ENCODE measurements at places on chromosomes 3 and 15.
A peak's percentile ranks its signal among the peaks of the same experiment; 100 is the strongest.

DNA sequence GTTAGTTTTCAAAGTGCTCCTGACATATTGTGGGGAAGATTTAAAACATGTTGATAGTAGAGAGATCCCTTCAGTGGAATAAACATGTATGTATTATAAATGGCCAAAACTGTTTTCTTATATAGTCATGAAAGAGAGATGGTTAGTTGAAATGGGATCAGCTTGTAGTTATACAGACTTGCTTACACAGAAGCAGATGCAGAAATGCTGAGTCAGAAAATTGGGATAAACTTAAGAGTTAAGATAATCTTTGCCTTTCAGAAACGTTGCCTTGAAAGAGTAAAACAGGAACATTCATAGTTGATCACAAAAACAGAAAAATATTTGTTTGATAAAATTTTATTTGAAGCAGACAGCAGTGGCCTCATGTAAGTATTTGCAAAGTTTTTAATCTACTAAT is 433.2 kb upstream of the BCHE start:
- no peak for DNase-seq

- DNase-seq = no peak
These were observed 7.2 kb downstream of the SPG11 start for GRCh38 chr15:44656298-44656697.

DNA sequence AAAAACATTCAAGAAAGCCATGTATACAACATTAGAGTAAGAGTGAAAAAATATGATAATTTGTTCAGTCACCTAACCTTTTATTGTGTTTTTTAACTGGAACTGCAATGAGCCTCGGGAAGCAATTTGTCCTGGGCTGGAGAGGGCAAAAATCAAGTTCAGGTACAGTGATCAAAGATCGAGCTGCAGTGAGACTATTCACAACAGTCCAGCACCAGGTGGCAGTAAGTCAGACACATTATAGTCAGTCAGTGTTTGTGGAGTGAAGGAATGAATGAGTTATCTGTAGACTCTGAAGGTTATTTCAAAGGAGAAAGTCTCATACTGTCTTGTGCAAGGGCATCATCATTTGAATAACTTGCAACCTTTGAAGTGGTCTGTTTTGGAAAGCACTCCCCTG is 116.6 kb downstream of the CHDH start:
- no peak for DNase-seq

GRCh38 chr3:133573054-133573628 is 345 bp upstream of the CDV3 start:
- peak; percentile 99 for DNase-seq

DNA sequence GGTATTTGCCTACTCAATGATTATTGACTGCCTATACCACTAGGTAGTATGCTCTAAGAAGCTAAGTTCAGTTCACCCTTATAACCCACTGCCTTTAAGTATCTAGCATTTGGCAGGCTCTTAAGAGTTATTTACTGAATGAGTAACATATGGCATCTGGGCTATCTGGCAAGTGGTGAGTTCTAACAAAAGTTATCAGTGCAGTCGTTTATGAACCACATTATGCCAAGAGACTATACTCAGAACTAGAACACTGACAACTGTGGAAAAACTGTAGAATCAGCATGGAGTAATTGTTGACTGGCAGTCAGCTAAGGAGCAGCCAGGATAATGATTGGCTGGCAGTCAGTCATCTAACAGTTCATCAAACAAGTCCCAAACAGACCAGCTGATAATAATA is 25.8 kb downstream of the RAF1 start:
- DNase-seq = no peak

DNA sequence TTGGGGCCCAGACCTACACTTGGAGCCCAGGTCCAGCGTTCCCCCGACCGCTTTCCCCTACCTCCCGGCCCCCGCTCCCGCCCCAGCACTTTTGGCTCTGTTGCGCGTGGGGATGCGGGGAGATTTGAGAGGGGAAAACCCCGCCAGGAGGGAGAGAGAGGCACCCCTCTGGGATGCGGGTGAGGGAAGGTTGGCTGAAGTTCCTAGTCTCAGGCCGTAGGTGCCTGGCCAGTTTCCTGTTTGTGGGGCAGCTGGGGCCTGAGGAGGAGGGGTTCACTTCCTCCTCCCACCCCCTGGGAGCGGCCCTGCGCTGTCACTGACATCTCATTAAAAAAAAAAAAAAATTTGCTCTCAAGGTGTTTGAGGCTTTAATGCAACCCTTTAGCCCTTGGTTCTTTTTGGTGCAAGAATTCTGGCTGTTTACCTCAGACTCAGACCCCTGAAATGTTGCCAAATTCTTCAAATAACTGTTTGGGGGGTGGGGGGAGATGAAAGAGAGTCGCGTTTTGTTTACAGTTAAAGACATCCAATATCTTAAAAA is 2.6 kb downstream of the FAM43A start:
- no peak for DNase-seq

DNA sequence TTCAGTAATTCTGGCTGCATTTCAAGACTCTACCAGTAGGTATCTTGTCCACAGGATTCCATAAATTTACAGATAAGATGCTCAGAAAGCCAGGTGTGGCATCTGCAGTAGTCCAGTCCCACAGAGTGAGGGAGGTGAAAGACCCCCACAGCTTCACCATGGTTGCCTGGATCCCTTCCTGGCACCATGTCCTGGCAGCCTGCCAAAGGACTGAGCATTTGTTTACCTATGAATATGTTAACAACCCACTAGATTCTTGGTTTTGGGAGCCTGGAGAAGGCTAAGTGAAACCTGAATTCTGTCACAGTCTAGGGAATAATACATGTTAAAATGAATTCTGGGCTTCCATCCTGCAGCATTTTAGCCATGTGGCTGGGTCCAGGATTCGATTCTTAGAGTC is 14.9 kb downstream of the CHST2 start:
- no peak for DNase-seq

- peak; percentile 23 for DNase-seq
These were observed 68.0 kb downstream of the ATP2B2 start for GRCh38 chr3:10437272-10437994.

DNA sequence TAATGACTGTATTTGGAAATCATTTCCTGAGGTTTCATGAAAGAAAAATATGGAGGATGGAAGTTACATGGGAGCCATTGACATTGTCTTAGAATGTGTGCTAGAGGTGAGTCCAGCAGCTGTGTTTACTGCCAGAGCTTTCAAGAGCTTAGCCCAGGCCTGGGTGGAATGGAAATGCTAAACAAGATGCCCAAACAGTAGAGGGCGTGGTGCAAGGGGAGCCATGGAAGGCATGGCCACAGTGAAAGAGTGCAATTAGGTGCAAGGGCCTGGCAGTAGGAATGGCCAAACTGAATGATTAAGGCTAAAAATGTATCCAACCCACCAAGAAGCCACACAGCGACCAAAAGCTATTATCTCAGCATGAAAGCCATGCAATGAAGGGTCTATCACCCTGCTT is 257.7 kb upstream of the NR2F2 start:
- DNase-seq = no peak

DNA sequence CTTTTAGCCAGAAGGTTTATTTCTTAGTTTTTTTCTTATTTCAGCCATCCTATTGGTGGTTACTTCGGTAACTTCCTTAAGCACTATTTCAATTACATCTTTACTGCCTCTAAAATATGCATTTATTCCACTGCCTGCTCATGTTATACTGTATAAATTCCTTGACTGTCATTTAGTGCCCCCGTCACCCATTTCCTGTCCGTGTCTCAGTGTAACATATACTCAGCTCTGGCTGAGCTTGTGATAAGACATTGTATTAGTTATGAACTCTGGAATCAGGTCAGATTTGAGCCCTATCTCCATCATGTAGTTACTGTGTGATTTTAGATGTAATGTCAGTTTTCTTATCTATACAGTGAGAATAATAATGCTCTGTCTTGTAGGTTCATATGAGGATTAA is 24.2 kb downstream of the PIAS1 start:
- DNase-seq = no peak

GRCh38 chr3:1774597-1774996 is 324.1 kb upstream of the CNTN4 start:
- DNase-seq = no peak

GRCh38 chr3:46466871-46467403 is 2.2 kb upstream of the LTF start:
- no peak for DNase-seq

- DNase-seq = no peak
These were observed 36.6 kb upstream of the MAGI1 start for GRCh38 chr3:66075281-66075680.

DNA sequence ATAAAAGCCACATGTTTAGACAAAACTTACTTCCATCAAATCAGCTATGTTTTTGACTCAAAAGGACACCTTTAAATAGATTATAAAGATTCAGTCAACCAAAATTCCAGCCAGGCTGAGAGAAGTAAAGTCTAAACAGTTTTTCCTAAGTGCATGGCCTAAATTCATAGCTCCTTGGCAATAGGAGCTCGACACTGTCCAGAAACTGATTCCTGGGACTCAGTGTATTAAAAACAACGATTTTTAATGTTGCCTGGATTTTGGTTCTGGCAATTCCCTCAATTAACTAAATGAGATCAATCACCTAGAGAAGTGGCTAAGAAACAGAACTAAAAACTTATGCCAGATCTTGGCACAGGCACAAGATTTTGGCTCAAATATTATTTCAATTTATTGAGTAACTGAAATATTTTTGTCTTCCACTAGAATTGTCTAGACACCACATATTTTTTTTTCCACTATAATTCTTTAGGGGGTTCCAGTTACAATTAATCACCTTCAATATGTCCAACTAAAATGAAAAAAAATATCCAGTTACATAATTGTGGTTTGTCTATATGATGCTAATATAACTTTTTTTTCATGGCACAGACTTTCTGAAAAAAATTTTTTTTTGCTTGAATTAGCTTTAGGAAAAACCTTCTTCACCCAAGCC is 135.9 kb downstream of the TFDP2 start:
- DNase-seq = no peak

- DNase-seq = no peak
These were observed 7.7 kb downstream of the CLDN11 start for GRCh38 chr3:170426240-170426797.

DNA sequence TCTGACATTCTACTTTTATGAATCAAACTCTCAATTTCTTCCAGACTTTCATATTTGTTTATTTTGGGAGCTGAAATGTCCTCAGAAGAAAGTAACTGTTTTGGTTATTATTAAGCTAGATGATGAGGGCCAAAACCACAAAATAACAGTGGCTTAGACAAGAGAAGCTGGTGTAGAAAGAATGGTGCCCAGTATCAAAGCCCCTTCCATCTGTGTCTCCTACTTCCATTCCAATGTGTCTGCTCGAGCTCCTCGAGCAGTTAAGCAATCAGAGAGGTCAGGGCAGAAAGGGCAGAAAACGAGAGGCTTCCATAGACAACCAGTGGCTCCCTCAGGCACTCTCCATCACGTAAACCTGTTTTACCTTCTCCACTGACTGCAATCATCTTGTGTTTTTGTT is 59.7 kb upstream of the MAGI1 start:
- DNase-seq = no peak

DNA sequence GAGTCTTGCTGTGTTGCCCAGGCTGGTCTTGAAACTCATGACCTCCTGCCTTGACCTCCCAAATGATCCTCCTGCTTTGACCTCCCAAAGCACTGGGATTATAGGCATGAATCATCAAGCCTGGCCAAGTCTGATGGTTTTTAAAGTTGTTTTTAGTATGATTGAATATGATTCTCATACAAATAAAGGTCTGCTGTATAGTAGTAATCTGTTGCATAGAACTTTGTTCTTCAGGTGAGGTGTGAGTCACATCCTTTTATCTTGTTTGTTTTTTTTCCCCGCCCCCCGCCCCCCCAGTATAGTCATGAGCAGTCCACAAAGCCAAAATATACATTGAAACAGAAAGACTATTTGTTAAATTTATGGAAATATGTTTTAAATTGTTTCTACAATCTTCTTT is 39.0 kb downstream of the UBE2E2 start:
- no peak for DNase-seq

DNA sequence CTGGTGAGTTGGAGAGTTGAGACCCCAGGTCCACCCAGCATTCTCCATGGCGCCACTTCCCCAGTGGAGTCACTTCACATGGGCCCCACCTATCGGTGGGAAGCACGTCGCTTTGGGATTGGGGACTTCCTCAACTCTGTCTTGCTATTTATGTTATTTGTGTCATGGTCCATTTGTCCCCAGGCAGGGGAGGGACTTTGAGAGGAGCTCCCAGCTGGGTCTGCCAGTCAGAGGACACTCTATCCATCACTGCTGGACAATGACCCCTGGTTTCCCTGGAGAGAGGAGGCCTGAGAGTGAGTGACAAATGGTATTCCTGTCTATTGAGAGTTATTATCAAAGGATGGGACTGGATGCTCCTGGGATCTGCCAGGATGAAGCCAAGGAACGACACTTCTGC is 127.6 kb downstream of the RAB11A start:
- DNase-seq = no peak

DNA sequence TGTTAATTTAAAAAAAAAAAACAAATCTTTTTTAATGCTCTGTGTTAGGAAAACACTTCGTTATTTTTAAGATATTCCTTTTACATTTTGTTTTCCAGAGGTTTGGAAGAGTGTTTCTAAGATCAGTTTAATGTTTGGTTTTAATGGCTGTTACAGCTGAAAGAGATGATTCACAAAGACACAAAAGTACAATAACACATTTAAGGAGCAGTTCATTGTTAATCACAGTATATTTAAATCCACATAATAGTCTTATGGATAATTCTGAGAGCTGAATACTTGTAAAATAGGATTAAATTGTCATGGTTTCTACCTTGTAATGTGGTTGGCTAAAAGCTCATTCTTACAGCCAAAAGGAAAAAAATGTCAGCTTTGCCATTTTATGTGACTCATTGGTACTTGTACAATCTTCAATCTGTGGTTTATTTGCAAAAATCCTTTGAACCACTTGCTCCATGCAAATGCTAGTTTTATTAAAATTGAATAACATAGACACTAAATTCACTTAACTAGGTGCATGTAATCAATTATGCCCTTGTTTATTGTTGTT is 426.4 kb downstream of the NLGN1 start:
- no peak for DNase-seq

GRCh38 chr15:81329446-81329845 is 5.5 kb upstream of the STARD5 start:
- no peak for DNase-seq

DNA sequence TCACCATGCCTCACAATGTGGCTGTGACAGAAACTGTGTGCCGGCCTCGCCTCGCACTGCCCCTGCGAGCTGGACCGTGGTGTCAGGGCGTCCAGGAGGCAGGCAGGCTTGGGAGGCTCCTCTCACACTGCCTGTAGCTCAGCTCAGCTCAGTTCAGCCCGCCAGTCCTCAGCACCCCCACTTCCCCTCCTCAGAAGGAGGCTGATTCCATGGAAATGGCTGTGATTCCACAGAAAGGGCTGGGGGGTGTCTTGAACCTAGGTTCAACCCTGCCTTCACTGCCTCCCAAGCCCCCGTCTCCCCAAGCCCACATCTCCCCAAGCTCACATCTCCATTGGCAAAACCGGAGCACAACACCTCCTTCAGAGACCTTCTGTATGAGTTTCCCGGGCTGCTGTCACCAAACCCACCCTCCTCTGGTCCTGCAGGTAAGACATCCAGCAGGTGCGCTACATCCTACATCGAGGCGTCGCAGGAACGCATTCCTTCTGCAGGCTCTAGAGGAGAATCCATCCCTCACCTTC is 94.0 kb downstream of the OCA2 start:
- DNase-seq = no peak

GRCh38 chr3:150913133-150913922 is 8.1 kb upstream of the MINDY4B start:
- DNase-seq = no peak

GRCh38 chr3:42535981-42536784 is 33.7 kb downstream of the VIPR1 start:
- DNase-seq = peak; percentile 15

- DNase-seq = peak; percentile 21
These were observed 22.5 kb downstream of the SLC6A6 start for GRCh38 chr3:14424711-14425580.
